ENCODE measurements at places on chromosomes 3 and 15. TPM values are rescaled to one million over a fixed set of nuclear protein-coding genes. Genes with fewer than 3 reads are reported as not detected.
A peak's percentile ranks its signal among the peaks of the same experiment; 100 is the strongest.

GRCh38 chr15:82647045-82647834, at the start of gene CPEB1:
Gene CPEB1, minus strand, starts transcription at chr15:82647363. Its CDS starts 18,904 bp downstream, at chr15:82628459.
- no peaks in the 10 kb centered on the region for H3K36me3 ChIP-seq
- peak within 1 kb of the TSS; percentile 15 for H3K27ac ChIP-seq
- H3K4me1 ChIP-seq = peaks cover 4% of the 10 kb centered on the region
- no peaks in the 10 kb centered on the region for H3K27me3 ChIP-seq

- no peak overlapping the region for H3K4me3 ChIP-seq
- no peak for DNase-seq
- no peaks in the 10 kb centered on the region for H3K4me1 ChIP-seq
- H3K27me3 ChIP-seq = no peaks in the 10 kb centered on the region
Measured at GRCh38 chr3:186618318-186618938, 5.6 kb downstream of the AHSG start.

GRCh38 chr15:51106481-51106880, 11.8 kb upstream of the TNFAIP8L3 start:
- no peaks in the 10 kb centered on the region for H3K36me3 ChIP-seq
- DNase-seq = no peak
- no peaks in the 10 kb centered on the region for H3K27me3 ChIP-seq

Gene CYP11A1
- not detected for total RNA-seq

DNA sequence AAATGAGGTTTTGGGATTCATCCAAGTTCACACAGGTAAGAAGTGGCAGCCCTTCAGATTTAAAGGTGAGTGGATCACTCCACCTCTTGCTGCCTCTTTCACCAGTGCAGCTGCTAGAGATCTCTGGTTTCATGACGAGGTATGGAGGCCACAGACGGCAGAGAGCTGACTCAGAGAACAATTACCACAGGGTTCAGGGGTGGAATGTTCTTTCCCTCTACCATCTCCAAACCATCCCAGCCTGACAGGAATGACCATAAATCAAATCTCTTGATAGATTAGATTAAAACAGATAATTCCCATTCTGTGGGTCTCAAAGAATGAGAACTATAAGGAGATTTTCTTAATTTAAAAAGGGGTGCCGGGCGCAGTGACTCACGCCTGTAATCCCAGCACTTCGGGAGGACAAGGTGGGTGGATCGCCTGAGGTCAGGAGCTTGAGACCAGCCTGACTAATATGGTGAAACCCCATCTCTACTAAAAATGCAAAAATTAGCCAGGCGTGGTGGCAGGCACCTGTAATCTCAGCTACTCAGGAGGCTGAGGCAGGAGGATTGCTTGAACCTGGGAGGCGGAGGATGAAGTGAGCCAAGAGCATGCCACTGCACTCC, 174.2 kb upstream of the ATP11B start:
- no peaks in the 10 kb centered on the region for H3K4me1 ChIP-seq
- no peaks in the 10 kb centered on the region for H3K27me3 ChIP-seq
- DNase-seq = no peak
- H3K27ac ChIP-seq = no peak overlapping the region
- H3K4me3 ChIP-seq = no peak overlapping the region

Gene IL16
- total RNA-seq = 17.1 TPM

GRCh38 chr3:10547413-10547812, 42.0 kb upstream of the ATP2B2 start:
- H3K27ac ChIP-seq = no peak overlapping the region
- H3K36me3 ChIP-seq = no peaks in the 10 kb centered on the region
- H3K4me1 ChIP-seq = no peaks in the 10 kb centered on the region
- no peaks in the 10 kb centered on the region for H3K27me3 ChIP-seq

- DNase-seq = no peak
- no peaks in the 10 kb centered on the region for H3K36me3 ChIP-seq
Measured at GRCh38 chr15:90706394-90707327, 10.5 kb upstream of the BLM start.

Gene FAM174B
- total RNA-seq = 6.1 TPM

GRCh38 chr3:195771646-195772300, 40.0 kb downstream of the MUC4 start:
- no peaks in the 10 kb centered on the region for H3K36me3 ChIP-seq
- DNase-seq = no peak
- H3K4me1 ChIP-seq = no peaks in the 10 kb centered on the region
- no peaks in the 10 kb centered on the region for H3K27me3 ChIP-seq
- no peak overlapping the region for H3K27ac ChIP-seq

Gene IL17RE
- total RNA-seq = 11.9 TPM

Gene HIGD2B
- total RNA-seq = not detected

DNA sequence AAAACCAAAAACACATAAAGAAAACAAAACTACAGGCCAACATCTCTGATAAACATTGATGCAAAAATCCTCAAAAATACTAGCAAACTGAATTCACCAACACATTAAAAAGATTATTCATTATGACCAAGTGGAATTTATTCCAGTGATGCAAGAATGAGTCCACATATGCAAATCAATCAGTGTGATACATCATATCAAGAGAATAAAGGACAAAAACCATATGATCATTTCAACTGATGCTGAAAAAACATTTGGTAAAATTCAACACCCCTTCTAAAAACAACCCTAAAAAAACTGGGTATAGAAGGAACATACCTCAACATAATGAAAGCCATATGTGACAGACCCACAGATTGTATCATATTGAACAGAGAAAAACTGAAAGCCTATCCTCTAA, 265.6 kb upstream of the DCBLD2 start:
- H3K27me3 ChIP-seq = no peaks in the 10 kb centered on the region
- H3K36me3 ChIP-seq = no peaks in the 10 kb centered on the region
- no peak overlapping the region for H3K4me3 ChIP-seq
- no peaks in the 10 kb centered on the region for H3K4me1 ChIP-seq
- no peak overlapping the region for H3K27ac ChIP-seq

- no peak overlapping the region for H3K27ac ChIP-seq
- no peak overlapping the region for H3K4me3 ChIP-seq
- no peaks in the 10 kb centered on the region for H3K36me3 ChIP-seq
- no peaks in the 10 kb centered on the region for H3K27me3 ChIP-seq
- H3K4me1 ChIP-seq = peaks cover 6% of the 10 kb centered on the region
- DNase-seq = no peak
Measured at GRCh38 chr3:172036541-172037215, 2.7 kb upstream of the FNDC3B start.

- H3K36me3 ChIP-seq = no peaks in the 10 kb centered on the region
- H3K27me3 ChIP-seq = no peaks in the 10 kb centered on the region
- H3K27ac ChIP-seq = peak overlapping the region; percentile 96
- peaks cover 56% of the 10 kb centered on the region for H3K4me1 ChIP-seq
Measured at GRCh38 chr3:194137506-194138474, 1.8 kb downstream of the HES1 start.

GRCh38 chr15:63189941-63190768, 749 bp downstream of the RAB8B start:
- H3K27ac ChIP-seq = peak overlapping the region; percentile 76
- no peaks in the 10 kb centered on the region for H3K36me3 ChIP-seq
- no peaks in the 10 kb centered on the region for H3K27me3 ChIP-seq
- peaks cover 21% of the 10 kb centered on the region for H3K4me1 ChIP-seq
- peak overlapping the region; percentile 97 for H3K4me3 ChIP-seq

- H3K27me3 ChIP-seq = no peaks in the 10 kb centered on the region
- H3K27ac ChIP-seq = no peak overlapping the region
- no peaks in the 10 kb centered on the region for H3K4me1 ChIP-seq
- no peak for DNase-seq
Measured at GRCh38 chr15:50298340-50298739, 32.8 kb upstream of the HDC start.

DNA sequence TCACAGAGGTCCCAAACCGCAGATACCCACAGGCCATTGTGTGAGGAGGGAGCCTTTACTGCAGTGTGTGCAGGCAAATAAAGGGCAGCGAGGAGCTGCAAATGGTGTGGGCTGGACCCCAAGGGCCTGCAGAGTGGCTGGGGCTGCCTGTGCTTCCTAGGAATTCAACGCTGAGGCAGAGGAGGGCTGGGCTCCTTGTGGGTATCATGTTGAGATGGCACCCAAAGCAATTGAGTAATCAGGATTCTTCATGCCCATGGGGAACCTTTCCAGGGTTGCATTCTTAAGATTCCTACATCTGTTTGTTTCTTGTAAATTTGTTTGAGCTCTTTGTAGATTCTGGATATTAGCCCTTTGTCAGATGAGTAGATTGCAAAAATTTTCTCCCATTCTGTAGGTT, 85.4 kb upstream of the LIPC start:
- H3K36me3 ChIP-seq = no peaks in the 10 kb centered on the region
- no peaks in the 10 kb centered on the region for H3K4me1 ChIP-seq
- no peak overlapping the region for H3K27ac ChIP-seq
- H3K27me3 ChIP-seq = no peaks in the 10 kb centered on the region

Gene SENP8
- total RNA-seq = 0.78 TPM

DNA sequence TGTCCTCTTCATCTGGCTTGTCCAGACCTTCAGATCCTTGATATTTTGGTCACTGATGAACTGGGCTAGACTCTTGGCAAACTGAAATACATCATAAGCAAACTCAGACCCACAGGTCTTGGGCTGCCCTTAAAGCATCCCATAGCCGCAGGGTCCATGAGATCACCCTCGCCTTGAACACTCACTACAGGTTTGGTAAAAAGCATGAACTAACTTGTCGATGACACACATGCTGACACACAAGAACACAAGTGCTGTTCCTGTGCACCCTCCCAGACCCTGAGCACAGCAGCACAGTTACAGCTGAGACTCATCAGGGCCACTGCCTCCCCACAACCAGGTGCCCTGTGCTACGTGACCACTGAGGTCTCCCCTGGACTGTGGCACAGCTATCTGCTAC, 21.0 kb downstream of the PFKFB4 start:
- no peak overlapping the region for H3K4me3 ChIP-seq
- no peaks in the 10 kb centered on the region for H3K4me1 ChIP-seq
- H3K27ac ChIP-seq = no peak overlapping the region
- H3K27me3 ChIP-seq = no peaks in the 10 kb centered on the region

Gene MKRN2OS
- not detected for total RNA-seq

DNA sequence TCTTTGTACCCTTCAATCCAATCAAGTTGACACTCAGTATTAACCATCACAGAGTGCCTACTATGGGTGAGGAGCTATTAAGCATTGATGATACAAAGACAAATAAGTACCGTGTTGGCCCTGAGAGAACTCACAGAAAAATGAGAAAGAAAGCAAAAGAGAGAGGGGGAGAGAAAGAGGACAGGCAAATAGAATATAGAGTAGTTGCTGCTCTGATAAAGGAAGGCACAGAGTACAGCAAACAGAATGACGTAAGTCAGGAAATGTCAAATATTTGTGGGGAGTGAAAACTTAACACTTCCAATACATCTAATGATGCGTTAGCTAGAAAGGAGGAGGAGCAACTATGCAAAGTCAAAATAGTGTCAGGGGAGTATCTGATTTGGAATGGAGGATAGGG, 320.6 kb upstream of the KCNH8 start:
- no peaks in the 10 kb centered on the region for H3K4me1 ChIP-seq
- no peaks in the 10 kb centered on the region for H3K27me3 ChIP-seq
- no peak overlapping the region for H3K4me3 ChIP-seq

GRCh38 chr15:52230073-52230472, 38.9 kb upstream of the GNB5 start:
- H3K4me3 ChIP-seq = no peak overlapping the region

Gene GLDN
- 26.0 TPM for total RNA-seq

DNA sequence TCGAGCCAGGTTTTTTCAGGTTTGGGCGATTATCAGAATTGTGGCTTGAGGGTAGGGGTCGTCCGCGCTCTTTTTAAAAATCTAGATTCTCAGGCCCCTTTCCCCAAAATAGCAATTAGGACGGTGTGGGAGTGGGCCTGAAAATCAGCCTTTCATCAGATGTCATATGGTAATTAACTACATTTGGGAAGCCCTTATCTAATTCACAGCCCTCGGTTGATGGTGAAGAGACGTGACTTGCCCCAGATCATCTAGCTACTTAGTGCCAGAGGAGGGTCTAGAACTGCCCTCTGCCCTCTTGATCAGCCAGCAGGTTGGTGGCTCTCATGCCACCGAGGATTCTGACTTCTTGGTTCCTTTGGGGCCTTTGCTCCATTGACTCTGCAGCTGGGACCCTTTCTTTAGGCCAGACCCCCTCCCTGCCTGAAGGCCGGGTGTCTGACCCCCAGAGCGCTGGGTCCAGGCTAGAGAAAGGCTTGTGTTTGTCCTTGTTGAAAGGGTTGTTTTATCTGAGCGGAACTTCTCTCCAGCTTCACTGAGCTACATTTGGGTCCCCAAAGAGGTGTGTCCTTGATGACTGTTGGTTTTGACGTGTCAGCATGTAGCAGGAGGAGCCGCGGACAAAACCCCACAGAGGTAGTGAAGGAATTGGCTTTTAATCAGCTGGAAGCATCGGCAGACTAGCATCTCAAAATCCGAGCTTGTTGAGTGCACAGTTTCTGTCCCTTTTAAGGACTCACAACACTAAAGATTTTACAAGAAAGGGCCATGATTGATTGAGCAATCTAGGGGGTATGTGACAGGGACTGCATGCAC, 857 bp downstream of the AEN start:
- H3K27ac ChIP-seq = peak overlapping the region; percentile 88
- peaks cover 44% of the 10 kb centered on the region for H3K4me1 ChIP-seq

DNA sequence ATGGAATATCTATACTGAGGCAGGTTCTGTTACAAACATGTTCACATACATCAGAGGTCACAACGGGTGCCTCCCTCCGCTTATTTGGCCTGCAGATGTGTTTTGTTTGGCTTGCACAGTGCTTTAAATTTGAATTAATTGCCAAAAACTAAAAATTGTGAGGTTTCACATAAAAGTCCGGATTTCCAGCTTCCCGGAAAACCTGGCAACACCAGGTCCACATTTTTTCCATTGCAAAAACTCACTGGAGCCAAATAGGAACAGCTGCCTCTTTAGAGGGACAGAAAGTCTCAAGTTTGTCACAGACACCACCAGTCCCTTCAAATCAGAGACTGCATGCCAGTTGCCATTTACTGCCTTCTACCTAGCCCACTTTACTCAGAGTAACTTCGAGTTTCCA, 205.9 kb upstream of the MDFIC2 start:
- H3K4me1 ChIP-seq = peaks cover 13% of the 10 kb centered on the region
- H3K27me3 ChIP-seq = no peaks in the 10 kb centered on the region
- DNase-seq = no peak
- H3K4me3 ChIP-seq = no peak overlapping the region

- no peak for DNase-seq
- H3K27ac ChIP-seq = no peak overlapping the region
- H3K36me3 ChIP-seq = no peaks in the 10 kb centered on the region
Measured at GRCh38 chr3:25229586-25229985, 198.5 kb upstream of the RARB start.

Gene SNTN
- not detected for total RNA-seq

DNA sequence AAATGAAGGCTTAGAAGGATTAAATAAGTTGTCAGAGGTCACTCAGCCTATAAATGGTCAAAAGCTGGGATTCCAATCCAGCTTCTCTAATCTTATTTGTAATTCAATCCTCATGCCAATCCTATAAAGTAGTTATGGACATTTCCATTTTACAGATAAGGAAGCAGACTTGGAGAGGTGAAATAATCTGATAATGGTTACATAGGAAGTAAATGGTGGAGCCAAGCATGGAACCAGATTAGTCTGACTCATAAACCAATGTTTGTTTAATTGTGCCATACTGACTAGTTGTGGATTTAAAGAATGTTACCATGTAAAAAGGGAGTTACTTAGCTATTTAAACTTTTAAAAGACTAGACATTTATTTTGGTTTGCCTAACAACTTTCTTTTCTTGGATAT, 59.7 kb downstream of the KCNAB1 start:
- H3K36me3 ChIP-seq = no peaks in the 10 kb centered on the region
- no peaks in the 10 kb centered on the region for H3K27me3 ChIP-seq
- H3K4me3 ChIP-seq = no peak overlapping the region
- DNase-seq = no peak
- no peak overlapping the region for H3K27ac ChIP-seq

All from thoracic aorta (tissue), 2 donors.